ENCODE measurements at places on chromosomes 13 and 19. TPM values are rescaled to one million over a fixed set of nuclear protein-coding genes. Genes with fewer than 3 reads are reported as not detected.
A peak's percentile ranks its signal among the peaks of the same experiment; 100 is the strongest.

CYP4F2 gene
- total RNA-seq = 0.42 TPM

DNA sequence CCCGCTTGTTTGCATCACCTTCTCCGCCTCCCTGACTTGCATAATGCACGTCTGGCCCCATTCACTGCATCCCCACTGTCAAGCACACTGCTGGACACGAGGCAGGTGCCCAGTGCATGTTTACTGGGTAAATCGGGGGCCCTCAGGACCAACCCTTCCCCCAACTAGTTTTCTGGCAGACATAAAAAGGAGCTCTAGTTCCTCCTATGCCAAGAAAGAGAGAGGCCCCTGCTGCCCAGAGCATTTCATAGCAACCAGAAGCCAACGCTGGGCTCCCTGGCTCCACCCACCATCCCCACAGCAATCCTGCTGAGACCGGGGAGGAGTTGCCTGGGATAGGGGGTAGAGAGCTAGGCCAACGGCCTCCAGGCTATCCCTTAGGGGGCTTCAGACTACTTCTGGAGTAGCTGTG lies 23.2 kb downstream of the ANKRD27 start:
- no peak overlapping the region for H3K27ac ChIP-seq
- DNase-seq = no peak
- no peak overlapping the region for H3K4me3 ChIP-seq
- H3K36me3 ChIP-seq = no peaks in the 10 kb centered on the region
- no peaks in the 10 kb centered on the region for H3K4me1 ChIP-seq

DNA sequence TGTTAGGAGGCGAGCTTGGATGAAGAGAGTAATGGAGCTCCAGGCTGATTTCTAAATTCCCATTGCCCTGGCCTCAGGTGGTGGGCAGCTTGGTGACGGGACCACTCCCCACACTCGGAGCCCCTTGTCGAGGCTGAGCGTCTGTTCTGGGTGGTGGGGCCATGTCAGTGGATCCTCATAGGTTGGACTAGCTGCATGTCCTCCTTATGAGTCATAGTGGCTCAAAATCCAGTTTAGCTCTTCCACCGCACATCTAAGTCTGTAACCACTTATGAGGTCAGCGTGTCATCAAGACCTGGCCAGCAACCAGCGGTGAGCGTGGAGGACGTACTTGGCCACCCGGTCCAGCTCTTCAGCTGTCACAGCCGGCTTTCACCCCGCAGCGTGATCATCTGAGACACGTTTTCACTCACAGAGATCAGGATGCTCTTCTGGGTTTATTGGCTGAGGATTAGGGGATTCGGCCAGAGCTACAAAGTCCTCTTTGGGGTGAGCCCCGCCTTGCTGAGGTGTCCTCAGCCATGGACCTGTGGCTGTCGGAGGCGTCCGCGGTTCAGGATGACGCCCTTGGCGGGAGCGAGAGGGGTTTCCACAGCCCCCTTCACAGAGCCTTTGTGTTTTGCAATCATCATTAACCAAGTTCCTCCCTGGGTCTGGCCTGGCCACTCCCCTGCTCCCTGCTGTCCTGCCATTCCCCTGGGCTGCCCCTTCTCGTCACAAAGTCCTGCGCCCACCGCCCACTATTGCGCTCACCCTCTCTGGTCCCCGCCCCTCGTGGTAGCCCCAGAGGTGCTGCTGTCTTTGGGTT lies 41.9 kb downstream of the ADPRHL1 start:
- DNase-seq = no peak
- no peaks in the 10 kb centered on the region for H3K27me3 ChIP-seq
- H3K4me1 ChIP-seq = no peaks in the 10 kb centered on the region
- no peak overlapping the region for H3K27ac ChIP-seq

- H3K36me3 ChIP-seq = no peaks in the 10 kb centered on the region
- no peak overlapping the region for H3K27ac ChIP-seq
- H3K4me3 ChIP-seq = no peak overlapping the region
- no peaks in the 10 kb centered on the region for H3K4me1 ChIP-seq
- DNase-seq = no peak
Measured at GRCh38 chr13:35879111-35879510, 252.1 kb downstream of the DCLK1 start.

- no peak for DNase-seq
- no peak overlapping the region for H3K4me3 ChIP-seq
- H3K27ac ChIP-seq = no peak overlapping the region
Measured at GRCh38 chr19:1084024-1084868, 10.9 kb downstream of the POLR2E start.

- H3K4me3 ChIP-seq = peak overlapping the region; percentile 13
- DNase-seq = no peak
- peaks cover 52% of the 10 kb centered on the region for H3K4me1 ChIP-seq
- peaks cover 8% of the 10 kb centered on the region for H3K36me3 ChIP-seq
Measured at GRCh38 chr19:39401070-39401548, 5.5 kb upstream of the ZFP36 start.

KIR3DL1 gene
- not detected for total RNA-seq
